ENCODE measurements at places on chromosomes 5 and 9.
A peak's percentile ranks its signal among the peaks of the same experiment; 100 is the strongest.

DNA sequence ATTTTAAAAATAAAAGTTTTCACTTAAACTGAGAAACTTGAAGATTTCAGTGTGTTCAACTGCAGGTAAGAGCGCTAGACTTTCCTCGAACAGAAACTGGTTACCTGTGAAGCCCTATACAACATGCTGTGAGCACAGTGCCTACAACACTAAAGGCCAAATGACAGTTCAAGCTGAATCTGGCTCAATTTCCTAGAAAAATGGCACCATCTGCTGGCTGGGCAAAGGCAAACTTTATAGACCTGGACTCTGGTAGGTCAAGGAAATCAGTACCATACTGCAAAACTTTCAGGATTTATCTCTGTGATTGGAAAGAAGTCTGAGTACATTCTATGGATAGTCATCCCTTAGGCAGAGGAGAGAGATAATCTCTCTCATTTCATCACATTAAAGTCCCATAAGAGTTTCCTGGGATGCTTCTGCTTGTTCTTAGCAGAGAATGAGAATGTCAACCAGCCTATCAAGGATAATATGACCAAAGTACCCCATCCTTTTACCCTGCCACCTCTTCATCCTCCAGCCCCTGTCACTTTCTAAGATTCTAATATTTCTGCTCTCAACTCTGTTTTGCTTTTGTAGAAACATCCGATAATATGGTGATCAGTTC, 31.8 kb upstream of the FOXB2 start:
- DNase-seq, result peak; percentile 52

DNA sequence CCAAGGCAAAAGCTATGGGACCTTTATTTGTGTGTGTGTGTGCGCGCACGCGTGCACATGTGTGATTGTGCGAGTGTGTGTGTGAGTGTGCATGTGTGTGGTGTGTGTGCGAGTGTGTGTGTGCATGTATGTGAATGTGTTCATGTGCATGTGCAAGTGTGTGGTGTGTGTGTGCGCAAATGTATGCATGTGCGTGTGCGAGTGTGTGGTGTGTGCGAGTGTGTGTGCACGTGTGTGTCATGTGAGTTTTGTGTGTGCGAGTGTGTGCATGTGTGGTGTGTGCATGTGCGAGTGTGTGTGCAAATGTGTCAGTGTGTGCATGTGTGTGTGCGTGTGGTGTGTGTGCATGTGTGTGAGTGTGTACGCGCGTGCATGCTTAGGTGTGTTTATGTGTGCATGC, 11.1 kb upstream of the GLT6D1 start:
- no peak for DNase-seq

- no peak for DNase-seq
Observed at GRCh38 chr5:89444088-89444487, 561.1 kb upstream of the MEF2C start.

DNA sequence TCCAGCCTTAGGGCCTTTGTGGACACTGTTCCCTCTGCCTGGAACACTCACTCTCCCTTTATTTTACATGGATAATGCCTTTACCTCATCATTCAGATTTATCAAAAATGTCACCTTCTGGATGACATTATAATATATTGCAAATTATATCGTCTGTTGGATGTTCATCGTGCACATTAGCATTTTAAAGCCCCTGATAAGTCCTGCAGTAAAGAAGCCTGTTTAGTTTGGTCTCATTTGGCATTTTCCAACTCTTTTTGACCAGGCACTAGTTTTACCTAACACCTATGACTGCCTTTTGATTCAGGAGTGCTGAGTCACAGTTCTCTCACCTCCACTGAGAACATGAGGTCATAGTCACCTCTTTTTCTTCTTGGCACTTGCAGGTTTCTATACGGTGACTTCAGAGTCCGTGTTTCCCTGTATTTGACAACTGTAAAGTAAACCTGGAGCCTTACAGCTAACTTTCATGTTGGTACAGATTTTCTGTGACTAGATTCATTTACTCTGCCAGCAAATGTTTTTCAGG, 57.7 kb upstream of the STC2 start:
- no peak for DNase-seq

Data from HuH-7 (cell line).